CD4-positive, alpha-beta T cell treated with Interleukin-6 for 4 hours (primary cell): ENCODE measurements at places on chromosomes 1 and 21.

GRCh38 chr1:236284291-236284721, 2.5 kb upstream of the ERO1B start:
- DNase-seq: no peak

DNA sequence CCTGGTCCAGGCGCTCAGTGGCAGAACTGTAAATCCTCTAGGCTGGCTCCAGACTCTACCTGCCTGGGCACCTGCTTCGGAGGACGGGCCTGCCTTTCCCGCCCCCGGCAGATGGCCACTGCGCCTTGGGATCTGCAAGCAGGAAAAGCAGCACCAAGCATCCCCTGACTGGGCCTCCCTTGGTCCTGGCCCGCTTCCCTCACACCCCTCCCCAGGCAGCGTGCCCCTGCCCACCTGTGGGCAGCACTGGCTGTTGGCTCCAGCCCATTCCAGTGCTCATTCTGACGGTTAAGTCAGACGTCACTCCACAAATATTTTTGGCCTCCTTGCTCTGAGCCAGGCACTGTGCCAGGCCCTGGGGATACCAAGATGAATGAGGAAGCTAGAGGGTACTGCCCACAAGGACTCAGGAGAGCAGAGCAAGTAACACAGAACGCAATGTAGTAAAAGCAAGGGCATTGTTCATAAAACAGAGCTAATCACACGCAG, 22.0 kb upstream of the BLACAT1 start:
- no peak for DNase-seq

- no peak for DNase-seq
Observed at GRCh38 chr1:42774928-42775526, 8.0 kb downstream of the C1orf50 start.

GRCh38 chr1:176765608-176766007, 302.6 kb downstream of the PAPPA2 start:
- no peak for DNase-seq

- no peak for DNase-seq
Observed at GRCh38 chr1:12251442-12251841, 21.6 kb downstream of the VPS13D start.

GRCh38 chr1:154460695-154461260, 41.2 kb upstream of the TDRD10 start:
- peak; percentile 41 for DNase-seq

DNA sequence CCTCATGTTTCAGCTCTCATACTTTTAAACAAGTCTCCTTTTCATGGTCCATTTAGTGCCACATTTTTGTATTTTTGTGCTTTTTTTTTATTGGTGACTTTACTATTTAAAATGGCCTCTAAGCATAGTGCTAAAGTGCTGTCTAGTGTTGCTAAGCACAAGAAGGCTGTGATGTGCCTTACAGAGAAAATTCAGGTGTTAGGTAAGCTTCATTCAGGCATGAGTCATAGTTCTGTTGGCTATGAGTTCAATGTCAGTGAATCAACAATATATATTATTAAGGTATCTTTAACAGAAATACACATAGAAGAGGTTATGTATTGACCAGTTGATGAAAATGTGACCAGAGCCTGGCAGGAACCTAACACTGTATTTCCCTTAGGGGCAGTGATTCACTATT, 12.8 kb upstream of the FUBP1 start:
- DNase-seq: no peak

- no peak for DNase-seq
Observed at GRCh38 chr1:31795801-31796621, 19.8 kb downstream of the SPOCD1 start.

DNA sequence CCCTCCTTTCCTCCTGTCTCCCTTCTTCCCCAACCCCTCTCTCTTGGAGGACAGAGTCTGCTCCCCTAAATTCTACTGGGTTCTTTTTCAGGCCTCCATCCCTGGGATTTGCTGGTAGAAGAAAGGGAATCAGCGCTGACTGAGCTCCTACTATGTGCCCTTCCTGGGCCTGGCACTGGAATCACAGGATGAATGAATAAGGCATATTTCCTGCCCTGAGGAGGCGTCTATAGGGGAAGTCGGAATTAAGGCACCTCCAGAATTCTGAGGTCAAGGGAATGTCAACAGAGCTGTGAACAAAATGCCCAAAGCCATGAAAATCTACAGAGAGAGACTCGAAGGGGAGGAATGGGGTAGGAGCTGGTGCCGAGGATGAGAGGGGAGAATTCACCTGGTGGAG, 17.4 kb upstream of the BTG2 start:
- DNase-seq: no peak

- no peak for DNase-seq
Observed at GRCh38 chr1:181192316-181192715, 103.8 kb downstream of the IER5 start.

- no peak for DNase-seq
Observed at GRCh38 chr1:161973924-161974845, 49.5 kb downstream of the OLFML2B start.

- no peak for DNase-seq
Observed at GRCh38 chr21:35896060-35896459, 164.3 kb downstream of the SETD4 start.

GRCh38 chr1:186849271-186849671, 20.5 kb downstream of the PLA2G4A start:
- DNase-seq: no peak

- no peak for DNase-seq
Observed at GRCh38 chr1:51627672-51628071, 10.8 kb downstream of the OSBPL9 start.

DNA sequence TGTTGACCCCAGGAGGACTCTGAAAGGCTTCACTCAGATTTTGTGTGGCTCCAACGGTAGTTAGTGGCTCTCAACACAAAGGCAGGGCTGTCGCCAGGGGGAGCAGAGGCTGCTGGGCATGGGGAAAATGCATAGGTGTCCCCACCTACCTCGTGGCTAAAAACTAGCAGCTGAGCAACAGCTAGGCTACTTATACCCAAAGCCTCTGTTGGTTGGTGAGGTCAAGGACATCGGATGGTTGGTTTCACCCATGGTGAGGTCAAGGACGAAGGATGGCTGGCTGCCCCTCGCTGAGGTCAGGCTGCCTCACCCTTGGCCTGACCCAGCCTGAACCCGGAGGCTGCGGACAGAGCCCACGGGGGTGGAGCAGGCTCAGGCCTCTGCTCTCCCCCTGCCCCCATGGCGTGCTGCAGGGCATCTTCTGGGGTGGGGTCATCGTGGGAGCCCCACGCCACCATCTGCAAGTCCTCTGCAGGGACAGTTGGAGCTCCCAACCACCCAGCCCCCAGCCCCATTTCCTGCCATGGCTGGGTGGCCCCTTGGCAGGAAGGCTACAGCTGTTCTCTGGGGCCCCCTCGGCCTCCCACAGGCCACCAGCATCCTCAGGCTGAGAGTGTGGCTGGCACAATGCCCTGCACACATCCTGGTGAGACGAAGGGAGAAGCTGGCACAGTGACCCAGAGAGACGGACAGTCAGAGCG, 8.5 kb upstream of the GNB1 start:
- DNase-seq: peak; percentile 38

GRCh38 chr1:4633346-4633745, 21.1 kb upstream of the AJAP1 start:
- no peak for DNase-seq

DNA sequence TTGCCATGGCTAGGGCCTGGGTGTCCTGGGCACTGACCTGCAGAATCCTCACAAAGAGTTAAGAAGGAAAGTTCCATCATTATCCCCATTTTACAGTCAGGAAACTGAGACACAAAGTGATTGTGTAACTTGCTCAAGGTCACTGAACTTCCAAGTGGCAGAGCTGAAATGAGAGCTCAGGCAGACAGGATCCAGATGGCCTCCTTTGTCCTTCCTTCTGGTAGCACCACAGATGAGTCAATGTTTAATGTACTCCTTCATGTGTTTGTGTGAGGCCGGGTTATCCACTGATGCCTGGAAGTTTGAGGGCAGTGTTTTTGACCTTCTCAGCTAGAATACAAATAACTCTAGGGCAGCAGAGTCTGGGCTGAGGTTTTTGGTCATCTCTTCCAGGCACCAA, 207.0 kb downstream of the TNR start:
- DNase-seq: no peak

DNA sequence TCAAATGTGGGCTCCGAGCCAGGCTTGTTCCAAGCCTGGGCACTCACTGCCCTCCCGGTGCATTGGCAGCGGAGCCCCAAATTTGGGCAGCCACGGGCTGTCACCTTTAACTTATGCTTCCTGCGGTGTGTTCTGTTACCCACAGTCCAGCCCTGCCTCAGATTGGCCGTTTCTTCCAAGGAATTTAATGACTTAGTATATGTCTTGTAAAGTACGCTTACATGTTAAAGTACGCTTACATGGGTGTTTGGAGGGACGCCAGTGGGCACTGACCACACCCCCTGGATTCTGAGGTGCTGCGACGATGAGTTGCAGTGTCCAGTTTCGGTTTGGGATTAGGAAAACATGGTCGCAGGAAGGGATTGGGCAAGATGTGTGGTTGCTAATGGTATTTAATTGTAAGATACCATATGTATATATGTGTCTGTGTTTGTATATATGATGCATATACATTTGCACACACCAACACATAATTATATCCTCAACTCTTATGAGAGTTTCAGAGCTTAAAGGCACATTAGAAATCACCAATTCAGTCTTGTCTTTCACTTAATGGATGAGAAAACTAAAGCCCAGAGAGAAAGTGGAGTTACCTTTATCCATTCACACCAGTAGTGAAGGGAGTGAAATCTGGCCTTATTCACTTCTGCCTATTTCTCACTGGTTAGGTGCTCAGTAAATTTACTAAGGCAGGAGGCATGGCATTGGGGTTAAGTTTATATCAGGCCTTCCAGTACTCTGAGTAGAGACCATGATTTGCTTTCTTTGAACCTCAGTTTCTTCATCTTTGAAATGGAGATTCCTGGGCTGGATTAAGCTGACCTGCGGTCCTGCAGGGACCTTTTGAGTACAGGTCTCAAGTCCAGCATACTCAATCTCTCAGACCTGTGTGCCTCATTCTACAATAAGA, 1.0 kb downstream of the SMYD2 start:
- DNase-seq: no peak

- no peak for DNase-seq
Observed at GRCh38 chr1:246537887-246538286, 28.2 kb downstream of the TFB2M start.

DNA sequence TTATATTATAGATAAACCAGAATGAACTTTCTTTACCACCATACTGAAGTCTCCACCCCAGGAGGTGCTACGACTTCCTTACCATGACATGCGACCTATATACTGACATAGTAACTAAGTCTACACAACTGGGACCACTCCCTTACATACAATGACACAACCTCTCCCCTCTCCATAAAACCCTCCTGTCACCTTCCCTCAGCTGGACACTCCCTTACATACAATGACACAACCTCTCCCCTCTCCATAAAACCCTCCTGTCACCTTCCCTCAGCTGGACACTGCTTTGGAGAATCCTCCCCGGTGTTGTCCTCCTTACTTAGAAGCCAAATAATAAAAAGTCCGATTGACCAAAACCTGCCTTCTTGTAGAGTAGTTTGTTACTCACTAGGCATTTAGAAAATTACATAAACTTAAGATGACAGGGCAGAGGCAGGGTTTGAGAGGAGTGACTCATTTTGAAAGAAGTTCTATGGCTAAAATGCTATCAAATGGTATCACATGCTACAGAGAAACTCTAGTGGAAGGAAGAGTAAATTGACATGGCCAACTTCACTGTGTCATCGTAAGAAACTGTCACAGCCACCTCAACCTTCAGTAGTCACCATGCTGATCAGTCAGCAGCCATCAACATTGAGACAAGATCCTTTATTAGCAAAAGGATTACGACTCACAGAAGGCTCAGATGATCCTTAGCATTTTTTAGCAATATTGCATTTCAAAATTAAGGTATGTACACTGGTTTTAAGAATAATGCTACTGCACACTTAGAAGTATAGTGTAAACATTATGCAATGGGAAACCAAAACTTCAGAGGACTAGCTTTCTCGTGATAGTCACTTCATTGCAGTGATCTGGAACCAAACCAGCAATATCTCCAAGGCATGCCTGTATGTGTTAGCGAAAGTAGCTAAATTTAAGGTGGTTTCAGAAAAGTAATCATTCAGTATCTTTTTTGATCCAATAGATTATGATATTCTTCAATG, 56.4 kb downstream of the AHCTF1 start:
- DNase-seq: no peak

GRCh38 chr21:40681164-40681859, 165.6 kb downstream of the DSCAM start:
- DNase-seq: no peak

GRCh38 chr1:30185809-30186208, 537.6 kb downstream of the MATN1 start:
- no peak for DNase-seq

DNA sequence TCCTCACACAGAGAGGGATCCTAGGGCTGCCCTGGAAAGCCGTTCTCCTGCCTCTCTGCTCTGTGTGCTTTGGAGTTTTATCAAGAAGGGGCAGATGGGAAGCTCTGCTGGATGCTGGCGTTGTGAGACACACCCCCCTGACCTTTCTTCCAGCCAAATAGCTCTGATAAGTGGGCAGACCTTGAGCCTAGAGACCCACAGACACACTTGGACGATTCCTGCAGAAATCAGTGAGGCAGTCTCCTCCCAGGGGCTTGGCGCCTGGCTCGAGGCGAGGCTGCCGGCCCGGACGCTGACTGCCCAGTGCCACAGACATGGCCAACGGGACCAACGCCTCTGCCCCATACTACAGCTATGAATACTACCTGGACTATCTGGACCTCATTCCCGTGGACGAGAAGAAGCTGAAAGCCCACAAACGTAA, at the start of gene MRAP:
Gene MRAP (plus strand): TSS at position 198 of the 424 bp plus-strand sequence. CDS start 117 bp downstream, at position 315.
- DNase-seq: no peak

DNA sequence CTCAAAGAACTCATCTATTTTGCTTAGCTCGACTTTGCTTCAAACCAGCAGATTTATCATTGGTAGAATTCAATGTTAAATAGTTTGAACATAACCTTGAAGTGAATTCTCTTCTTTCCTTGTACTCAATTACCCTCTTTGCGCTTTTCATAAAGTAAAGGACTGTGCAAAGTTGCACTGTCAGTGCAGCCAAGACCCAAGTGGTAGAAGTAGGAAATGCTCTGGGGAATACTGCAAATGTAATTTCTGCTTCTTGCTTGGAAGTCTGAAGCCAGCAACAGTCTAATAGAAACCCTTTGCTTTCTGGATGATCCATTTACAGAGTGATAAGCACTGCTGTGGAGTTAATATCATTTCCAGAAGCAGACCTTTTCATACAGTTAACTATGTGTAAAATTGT, 936.7 kb upstream of the TMPRSS15 start:
- DNase-seq: no peak

GRCh38 chr1:205396967-205397616, 24.8 kb downstream of the LEMD1 start:
- DNase-seq: peak; percentile 19

DNA sequence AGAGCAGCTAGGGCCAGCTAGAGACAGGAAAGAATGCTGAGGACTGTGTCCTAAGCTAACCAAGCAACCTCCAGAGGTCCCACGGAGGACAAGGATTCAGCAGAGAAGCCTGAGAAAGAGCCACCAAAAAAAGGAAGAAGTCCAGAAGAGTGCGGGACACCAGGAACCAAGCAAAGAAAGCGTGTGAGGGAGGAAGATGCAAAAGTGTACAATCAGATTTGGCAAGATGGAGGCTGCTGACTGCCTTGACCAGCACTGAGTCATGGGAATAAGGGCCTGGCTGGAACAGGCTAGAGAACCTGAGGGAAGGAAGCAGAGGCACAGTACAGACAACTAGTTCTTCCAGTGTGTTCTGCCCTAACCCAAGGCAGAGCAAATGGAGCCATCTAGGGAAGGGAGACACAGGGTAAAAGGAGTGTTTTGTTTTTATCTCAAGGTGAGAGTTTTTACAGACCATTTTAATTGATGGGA, 18.5 kb downstream of the TP53BP2 start:
- no peak for DNase-seq
